ENCODE measurements at places on chromosomes 16 and 17. TPM values are rescaled to one million over a fixed set of nuclear protein-coding genes. Genes with fewer than 3 reads are reported as not detected.

DNA sequence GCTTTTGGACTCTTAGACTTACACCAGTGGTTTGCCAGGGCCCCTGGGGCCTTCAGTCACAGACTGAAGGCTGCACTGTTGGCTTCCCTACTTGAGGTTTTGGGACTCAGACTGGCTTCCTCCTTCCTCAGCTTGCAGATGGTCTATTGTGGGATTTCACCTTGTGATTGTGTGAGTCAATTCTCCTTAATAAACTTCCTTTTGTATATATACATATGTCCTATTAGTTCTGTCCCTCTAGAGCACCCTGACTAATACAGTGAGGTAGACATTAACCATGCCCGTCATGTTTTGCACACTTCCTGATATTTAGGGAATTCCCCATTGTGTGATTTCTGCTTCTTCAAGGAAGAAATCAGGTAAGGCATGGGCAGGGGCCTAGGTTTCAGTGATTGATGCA lies 147.8 kb upstream of the CA10 start:
- DNase-seq: no peak

- DNase-seq: no peak
These were observed 12.9 kb downstream of the ZNRF1 start for GRCh38 chr16:75011634-75012307.

- no peak for DNase-seq
These were observed 85.2 kb downstream of the SPAG9 start for GRCh38 chr17:51035431-51035830.

GRCh38 chr17:68384941-68385340 lies 72.4 kb downstream of the WIPI1 start:
- no peak for DNase-seq

- DNase-seq: no peak
These were observed 66.0 kb downstream of the PIPOX start for GRCh38 chr17:29108823-29109476.

- no peak for DNase-seq
These were observed 184.4 kb downstream of the SNX29 start for GRCh38 chr16:12160815-12161550.

GRCh38 chr16:638836-639235 lies 2.7 kb upstream of the METTL26 start:
- DNase-seq: no peak

DNA sequence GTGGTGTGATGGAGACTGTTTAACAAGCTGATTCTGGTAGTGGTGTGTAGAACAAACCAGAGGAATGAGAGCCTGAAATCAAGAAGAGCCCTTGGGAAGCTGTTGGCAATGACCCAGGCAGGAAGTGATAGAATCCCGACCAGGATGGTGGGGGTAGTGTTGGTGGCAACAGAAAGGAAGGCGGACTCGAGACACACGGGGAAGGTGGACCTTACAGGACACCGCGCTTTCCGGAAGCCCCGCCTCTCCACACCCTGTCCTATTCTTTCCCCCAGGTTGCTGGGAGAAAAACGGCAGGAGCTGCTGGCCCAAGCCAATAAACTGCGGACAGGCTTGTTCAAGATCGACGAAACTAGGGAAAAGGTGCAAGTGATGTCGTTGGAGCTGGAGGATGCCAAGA lies 30.0 kb upstream of the KDM6B start:
- DNase-seq: no peak

DNA sequence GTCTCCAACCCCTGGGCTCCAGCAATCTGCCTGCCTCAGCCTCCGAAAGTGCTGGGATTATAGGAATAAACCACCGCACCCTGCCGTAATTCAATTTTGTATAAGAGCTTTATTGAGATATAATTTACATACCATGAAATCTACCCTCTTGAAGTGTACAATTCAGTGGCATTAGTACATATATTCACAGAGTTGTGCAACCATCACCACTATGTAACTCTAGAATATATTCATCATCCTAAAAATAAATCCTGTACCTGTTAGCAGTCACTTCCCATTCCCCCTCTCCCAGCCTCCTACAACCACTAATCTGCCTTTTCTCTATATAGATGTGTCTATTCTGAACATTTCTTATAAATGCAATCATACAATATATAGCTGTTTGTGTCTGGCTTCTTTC lies 26.1 kb downstream of the TOM1L2 start:
- no peak for DNase-seq

ABCC3 gene
- polyA plus RNA-seq: 22.2 TPM

SLC6A4 gene
- polyA plus RNA-seq: 0.66 TPM

SRCIN1 gene
- polyA plus RNA-seq: 4.2 TPM

KRT17 gene
- 4.8 TPM for polyA plus RNA-seq

CCDC92B gene
- polyA plus RNA-seq: 0.27 TPM

All from renal pelvis (tissue), 12 donors.